GM12878 (cell line): ENCODE measurements at places on chromosomes 16 and 17.

DNA sequence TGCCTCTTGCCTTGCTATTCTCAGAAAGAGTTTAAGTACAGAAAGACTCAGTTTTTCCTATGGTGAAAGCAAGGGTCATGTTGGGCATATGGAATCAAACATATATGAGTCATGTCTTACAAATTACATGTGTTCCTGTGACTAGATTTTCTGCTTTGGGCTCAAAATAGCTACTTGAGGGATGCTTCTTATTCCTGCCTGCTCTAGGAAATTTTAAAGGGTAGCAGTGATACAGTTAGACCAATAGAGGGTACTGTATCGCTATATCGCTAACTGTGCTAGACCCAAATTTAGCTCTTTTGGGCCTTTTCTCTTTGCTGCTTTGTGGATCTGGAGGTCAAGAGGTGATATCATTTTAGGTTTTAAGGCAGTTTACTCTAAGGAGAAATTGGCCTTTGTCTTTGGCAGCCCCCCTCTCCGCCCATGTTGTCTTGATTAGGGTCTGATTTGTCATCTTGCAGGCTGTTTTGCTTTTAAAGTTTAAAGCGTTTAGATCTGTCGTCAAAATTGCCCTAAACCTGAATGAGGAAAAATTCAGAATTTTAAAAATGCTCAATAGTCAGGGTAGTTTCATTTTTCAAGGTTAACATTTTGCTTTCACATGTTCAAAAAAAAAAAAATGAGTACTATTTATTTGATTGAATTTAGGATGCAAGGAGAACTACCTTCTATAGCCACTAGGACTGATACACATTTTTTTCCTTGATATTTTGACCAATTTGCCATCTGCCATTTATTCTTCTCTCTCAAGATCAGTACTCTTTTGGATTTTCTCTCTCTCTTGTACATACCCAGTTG lies 8.8 kb downstream of the NFATC3 start:
- DNase-seq, result no peak

DNA sequence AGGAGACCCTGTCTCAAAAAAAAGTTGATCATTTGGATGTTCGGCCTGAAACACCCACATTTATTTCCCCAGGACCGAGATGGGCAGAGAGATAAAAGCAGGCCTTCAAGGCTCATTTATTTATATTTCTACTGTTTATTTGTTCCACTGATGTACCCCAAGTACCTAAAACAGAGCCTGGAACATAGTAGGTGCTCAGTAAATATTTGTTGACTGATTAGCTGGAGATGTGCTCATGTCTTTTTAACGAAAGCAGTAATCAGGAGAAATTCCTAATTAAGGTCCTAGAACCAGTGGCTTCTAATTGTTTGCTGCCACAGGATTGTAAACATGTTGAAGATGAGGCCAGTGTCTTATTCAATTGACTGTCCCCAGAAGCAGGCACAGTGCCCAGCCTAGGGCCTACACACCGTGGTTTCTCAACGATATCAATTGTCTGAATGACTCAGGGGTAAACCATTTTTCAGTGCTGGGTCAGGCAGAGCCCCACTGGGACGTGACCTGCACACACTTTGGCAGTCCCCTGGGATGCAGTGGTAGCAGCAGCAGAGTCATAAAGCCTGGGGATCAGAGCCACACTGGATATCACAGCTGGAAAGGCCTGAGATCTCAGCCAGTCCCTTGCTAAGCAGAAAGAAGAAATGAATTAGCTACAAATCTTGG lies 34.8 kb downstream of the SOST start:
- no peak for DNase-seq

GRCh38 chr16:7405166-7405565 lies 72.5 kb downstream of the RBFOX1 start:
- no peak for DNase-seq

- no peak for DNase-seq
Observed at GRCh38 chr17:1201132-1201702, 21.4 kb upstream of the ABR start.

- no peak for DNase-seq
Observed at GRCh38 chr16:15885560-15886001, 2.8 kb downstream of the CEP20 start.

DNA sequence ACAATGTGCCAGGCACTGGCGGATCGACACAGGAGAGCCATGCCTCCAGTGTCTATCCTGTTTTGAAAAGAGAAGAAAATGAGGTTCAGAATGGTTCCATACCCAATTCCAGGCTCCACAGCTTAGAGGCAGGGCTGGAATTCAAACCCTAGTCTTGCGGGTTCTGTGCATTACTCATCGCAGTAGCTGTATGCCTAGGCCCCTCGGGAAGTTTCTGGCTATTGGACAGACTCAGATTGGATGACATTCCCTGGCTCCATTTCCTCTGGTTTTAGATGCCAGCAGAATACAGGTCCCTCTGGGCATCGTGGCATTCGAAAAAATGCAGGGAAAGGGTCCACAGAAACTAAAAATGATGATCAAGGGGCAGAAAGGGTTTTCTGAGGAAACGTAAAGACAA lies 184.7 kb downstream of the COPRS start:
- no peak for DNase-seq

GRCh38 chr17:77769762-77770161 lies 188.7 kb upstream of the TNRC6C start:
- no peak for DNase-seq

- no peak for DNase-seq
Observed at GRCh38 chr17:48545539-48545938, 630 bp upstream of the HOXB2 start.

- DNase-seq, result no peak
Observed at GRCh38 chr16:10729104-10730048, 14.3 kb upstream of the NUBP1 start.

DNA sequence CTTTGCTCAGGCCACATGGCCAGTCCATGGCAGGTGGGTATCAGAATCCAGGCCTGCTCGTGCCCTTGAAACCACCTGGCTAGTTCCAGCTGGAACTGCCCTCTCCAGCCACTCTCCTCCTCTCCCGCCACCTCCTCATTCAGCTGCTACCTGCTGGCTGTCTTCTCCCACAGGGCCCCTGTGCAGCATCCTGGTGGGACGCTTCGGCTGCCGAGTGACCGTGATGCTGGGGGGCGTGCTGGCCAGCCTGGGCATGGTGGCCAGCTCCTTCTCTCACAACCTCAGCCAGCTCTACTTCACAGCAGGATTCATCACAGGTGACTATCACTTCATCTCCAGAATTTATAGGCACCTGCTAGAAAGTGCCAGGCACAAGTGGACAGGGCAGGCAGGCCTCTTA lies 10.1 kb downstream of the SLC16A5 start:
- DNase-seq, result no peak
